CD4-positive, alpha-beta T cell treated with Interferon gamma for 1 hour (primary cell): ENCODE measurements at places on chromosomes 1 and 21.
A peak's percentile ranks its signal among the peaks of the same experiment; 100 is the strongest.

GRCh38 chr1:110205156-110205555 is 5.0 kb upstream of the KCNC4 start:
- DNase-seq, result no peak

- no peak for DNase-seq
Observed at GRCh38 chr1:5333291-5333690, 658.9 kb downstream of the NPHP4 start.

- DNase-seq, result no peak
Observed at GRCh38 chr1:17825273-17826164, 70.4 kb downstream of the ACTL8 start.

GRCh38 chr1:24955161-24955560 is 25.1 kb upstream of the RUNX3 start:
- DNase-seq, result peak; percentile 69

DNA sequence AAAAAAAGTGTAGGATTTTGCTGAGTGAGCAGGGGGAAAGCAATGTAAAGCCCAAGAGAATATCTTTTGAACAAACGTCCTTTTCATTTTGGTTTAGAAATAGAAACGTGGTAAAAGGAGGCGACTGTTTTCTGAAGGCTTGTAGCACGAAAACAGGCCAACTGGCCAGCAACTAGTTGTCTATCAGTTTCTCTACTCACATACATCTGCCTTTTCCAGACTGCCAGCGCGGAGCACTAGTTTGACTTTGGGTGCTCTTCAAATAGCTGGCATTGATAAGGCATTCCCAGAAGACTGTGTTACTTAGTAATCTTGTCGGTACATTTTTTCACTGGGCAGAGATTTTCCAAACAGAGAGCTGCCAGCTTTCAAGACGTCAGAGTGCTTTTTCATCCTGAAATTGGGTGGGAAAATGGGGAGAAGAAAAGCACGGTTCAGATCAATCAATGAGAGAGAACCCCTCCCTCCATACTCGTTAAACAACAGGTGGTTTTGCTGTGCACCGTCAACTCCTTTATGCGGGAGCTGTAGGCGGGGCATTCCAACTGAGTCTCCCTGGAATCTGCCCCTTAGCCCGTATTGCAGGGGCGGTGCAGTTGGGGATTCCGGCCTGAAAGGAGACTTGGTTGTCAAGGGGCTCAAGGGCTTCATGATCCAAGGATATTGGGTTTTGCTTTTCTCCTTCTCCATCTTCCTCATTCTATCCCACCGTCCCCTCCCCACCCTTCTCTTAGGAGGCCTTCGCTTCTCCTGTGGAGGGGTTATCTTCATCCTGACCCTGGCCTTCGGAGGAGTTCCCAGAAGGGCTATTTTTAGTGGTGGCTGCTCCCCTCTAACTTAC is 884 bp upstream of the LRRC8C start:
- peak; percentile 3 for DNase-seq

- no peak for DNase-seq
Observed at GRCh38 chr1:115224636-115225035, 113.4 kb downstream of the NGF start.

DNA sequence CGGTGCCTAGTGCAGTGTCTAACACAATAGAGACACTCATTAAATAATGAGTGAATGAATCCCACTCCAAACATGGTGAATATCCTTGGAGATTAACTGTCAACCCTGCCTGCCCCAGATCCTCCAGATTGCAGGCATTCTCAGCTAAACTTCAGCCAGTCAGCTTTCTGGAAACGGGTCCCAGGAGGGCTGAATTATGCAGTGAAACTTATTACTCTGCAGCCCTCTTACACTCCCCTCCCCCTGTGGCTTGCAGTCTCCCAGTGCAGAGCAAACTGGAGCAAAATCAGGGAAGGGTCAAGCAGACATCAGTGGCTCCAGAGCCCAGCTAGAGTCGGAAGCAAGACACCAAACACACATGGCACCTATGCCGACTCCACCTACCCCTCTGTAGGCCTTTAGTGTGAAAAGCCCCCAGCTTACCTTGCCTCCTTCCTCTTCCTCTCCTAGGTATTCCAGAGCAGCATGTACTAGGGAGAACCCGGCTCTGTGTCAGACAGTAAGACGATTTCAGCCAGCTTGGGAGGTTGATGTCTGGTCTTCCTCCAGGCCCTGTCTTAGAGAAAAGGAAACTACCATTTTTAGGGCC is 6.5 kb upstream of the RGS16 start:
- no peak for DNase-seq

GRCh38 chr1:230458509-230458908 is 32.4 kb upstream of the PGBD5 start:
- no peak for DNase-seq

GRCh38 chr1:212186427-212187207 is 98.6 kb upstream of the PPP2R5A start:
- DNase-seq, result peak; percentile 23

DNA sequence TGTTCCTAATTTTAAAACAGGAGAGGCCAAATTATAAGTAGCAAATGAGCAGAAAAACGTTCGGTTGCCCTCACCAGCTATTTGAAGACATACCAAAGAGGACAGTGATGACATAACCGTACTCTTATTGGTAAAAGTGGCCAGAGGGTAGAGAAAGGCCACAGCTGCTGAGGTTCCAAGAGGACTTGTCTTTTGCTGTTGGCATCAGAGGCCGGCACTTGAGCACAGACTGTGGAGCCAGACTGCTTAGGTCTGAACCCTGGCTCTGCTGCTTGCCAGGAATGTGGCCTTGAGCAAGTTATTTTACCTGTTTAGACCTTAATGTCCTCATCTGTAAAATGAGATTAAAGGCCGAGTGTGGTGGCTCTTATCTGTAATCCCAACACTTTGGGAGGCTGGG is 14.9 kb downstream of the ETV3L start:
- no peak for DNase-seq

DNA sequence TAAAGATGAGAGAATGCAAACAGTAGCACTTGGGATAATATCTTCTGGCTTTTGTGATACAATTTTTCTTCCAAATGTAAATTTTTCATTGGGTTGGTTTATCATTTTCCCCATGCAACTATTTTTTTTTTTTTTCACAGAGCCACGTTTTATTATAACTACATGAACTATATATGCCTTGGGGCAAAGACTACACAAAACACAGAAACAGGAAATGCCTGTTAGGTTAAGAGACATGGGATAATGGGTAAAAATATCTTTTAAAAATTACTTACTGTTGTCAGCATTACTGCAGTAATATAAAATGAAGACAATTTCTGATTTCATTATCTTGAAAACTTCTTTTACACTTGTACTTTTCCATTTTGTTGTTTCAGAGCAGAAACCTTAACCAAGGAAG is 74.6 kb downstream of the DISP1 start:
- DNase-seq, result no peak

GRCh38 chr1:206419783-206420182 is 50.5 kb upstream of the IKBKE start:
- no peak for DNase-seq

GRCh38 chr1:161879261-161879660 is 113.1 kb downstream of the ATF6 start:
- DNase-seq, result no peak

DNA sequence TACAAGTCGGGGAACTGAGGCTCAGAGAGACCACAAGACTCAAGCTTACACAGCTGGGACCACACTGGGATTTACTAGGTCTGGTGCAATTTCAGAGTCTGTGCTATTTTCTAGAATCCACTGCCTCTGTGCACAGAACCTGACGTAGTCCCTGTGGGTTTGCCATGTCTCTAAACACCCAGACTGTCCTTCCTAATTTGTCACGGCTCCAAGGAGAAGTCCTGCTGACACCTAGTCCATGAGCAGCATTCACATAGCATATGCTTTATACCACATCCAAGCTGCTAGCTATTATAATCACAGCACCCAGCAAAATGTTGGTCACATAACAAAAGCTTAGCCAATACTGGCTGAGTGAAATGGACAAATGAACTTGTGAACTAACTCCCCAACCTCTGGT is 79.0 kb upstream of the HMGB4 start:
- DNase-seq, result no peak

DNA sequence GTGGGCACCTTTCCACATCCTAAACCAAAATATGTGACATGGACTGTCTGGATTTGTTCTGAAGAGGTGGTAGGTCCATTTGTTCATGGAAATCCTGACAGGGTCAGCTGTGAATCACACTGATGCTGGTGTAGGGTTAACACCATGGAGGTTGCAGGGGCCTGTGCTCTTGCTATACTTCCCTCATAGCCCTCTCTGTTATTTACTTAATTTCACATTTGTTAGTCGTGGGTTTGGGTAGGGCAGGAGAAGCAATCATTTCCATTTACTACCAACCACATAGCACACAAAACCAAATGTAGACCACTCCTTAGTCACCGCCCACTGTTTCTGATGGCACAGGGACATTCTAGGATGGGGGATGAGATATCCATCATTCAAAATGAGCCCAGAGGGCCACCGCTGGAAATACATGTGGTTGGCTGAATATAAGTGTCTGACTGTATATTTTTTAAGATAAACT is 61.8 kb upstream of the POU2F1 start:
- no peak for DNase-seq

- DNase-seq, result peak; percentile 19
Observed at GRCh38 chr1:235015291-235015985, 113.2 kb downstream of the TOMM20 start.

DNA sequence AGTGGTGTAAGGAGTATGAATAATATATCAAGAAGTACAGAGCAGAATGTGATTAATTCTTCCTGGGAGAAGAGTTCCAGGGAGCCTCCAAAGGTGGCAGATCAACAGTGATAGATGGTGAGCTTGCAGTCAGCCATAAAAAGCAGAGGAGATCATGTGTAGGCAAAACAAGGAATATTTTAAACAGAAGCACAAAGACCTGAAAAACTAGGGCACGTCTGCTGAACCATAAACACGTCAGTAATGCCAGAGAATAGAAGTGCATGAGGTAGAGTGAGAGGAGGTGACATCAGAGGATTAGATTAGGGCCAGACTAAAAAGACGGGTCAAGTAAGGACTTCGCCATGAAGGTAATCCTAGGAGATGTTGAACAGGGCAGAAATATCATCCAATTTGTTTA is 151.8 kb downstream of the EIF4G3 start:
- no peak for DNase-seq

GRCh38 chr21:45289655-45290515 is 2.2 kb upstream of the POFUT2 start:
- DNase-seq, result no peak

DNA sequence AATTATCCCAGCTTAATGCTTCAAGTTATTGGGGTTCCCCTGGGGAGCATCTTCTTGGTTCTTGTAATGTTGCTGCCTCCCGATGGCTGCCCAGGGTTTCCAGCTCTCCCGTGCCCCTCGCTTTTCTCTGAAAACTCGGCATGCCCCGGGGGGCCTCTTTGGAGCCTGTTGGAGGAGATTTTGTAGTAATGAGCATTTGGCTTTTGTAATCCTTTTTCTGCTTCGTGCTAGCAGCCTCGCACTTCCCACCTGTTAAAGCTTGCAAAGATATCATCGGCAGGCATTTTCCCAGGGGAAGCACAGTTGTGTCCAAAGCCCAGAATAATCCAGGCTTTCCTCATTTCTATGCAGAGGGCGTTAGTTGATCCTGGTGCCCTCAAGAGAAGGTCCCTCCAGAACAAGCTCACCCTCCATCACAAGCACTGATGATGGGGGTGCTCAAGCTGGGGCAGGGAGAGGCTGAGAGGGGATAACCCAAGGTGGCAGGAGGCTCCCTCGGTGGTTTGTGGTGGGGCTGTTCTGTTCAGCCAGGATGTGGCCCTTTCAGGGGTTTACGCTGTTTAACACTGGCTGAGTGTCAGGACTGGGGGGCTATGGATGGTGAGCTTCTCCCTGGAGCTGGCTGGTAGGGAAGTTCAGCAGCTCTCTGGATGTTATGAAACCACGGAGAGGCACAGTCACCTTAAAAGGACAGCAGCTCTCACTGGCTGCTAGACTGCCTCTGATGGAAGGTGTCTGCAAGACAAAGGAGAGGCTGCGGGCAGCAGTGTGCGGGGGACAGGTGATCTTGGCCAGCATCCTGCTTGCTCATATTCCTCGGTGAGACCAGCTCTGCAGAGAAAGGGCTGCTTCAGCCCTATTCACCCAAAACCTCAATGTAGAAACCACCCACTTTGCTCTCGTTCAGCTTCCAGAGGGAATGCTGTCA is 477.1 kb upstream of the VAMP3 start:
- no peak for DNase-seq

DNA sequence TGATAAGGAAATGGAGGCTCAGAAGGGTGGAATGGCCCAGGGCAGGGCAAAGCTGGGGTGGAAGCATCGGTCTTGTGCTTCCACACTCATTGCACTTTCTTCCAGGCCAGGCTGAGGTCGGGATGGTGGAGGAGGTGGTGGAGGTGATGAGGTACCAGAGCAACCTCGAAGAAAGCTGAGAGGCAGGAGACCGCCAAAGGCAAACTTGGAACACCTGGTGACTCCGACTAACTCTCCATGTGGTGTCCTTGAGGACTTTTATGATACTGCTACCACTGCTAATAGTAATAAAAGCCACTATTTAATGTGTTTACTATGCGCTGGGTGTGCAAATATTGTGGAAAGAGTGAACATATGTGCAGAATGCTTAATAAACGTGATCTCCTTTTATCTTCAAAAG is 16.9 kb upstream of the BTG2 start:
- no peak for DNase-seq

DNA sequence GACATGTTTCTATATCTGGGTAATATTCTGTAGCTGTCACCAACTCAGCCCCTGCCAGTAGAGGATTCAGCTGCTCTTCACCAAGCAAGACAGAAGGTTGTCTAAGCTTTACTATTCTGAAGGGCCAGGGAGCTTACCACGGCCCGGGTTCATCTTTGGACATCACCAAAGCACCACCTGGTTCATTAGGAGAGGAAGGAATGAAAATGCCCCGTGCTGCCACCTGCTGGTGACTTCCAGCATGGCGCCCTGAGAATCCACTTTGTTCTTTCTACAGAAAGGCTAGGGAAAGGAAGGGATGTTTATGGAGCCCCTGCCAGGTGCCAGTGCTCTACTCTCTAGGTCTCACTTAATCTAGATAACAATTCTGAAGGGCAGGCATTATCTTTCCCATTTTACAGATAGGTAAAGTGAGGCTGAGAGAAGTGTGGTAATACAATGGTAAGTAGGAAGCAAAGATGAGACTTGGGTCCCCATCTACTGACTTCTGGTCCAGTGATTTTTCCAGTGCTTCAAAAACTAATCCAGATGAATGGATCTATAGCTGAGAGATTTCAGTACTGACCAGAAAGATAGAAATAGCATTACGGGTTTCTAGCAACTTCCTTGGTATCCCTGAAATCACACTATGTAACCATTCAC is 79.5 kb downstream of the BEND5 start:
- DNase-seq, result peak; percentile 14

- DNase-seq, result no peak
Observed at GRCh38 chr1:199976496-199977144, 50.9 kb upstream of the NR5A2 start.

- DNase-seq, result no peak
Observed at GRCh38 chr1:38727684-38728584, 131.6 kb downstream of the RRAGC start.

GRCh38 chr1:175062858-175063257 is 4.8 kb upstream of the TNN start:
- no peak for DNase-seq
